ENCODE measurements at places on chromosomes 1 and 21.
A peak's percentile ranks its signal among the peaks of the same experiment; 100 is the strongest.

DNA sequence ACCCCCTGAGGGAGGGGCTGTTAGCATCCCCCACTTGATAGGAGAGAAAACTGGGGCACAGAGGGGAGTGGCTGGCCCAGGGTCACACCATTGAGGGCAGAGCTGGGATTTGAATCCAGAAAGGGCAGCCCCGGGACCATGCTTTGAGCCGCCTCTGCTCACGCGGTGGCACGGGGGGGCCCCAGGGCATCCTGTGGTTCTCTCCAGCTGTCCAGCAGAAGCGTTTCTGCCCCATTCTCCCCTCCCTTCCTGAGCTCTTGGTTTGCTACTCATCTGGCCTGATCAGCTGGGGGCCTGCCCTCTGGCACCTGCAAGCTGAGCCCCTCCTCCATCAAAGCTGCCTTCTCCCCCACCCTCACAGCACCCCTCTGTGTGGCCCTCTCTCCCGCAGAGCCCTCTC, 37.5 kb downstream of the FBXO2 start:
- DNase-seq: no peak

DNA sequence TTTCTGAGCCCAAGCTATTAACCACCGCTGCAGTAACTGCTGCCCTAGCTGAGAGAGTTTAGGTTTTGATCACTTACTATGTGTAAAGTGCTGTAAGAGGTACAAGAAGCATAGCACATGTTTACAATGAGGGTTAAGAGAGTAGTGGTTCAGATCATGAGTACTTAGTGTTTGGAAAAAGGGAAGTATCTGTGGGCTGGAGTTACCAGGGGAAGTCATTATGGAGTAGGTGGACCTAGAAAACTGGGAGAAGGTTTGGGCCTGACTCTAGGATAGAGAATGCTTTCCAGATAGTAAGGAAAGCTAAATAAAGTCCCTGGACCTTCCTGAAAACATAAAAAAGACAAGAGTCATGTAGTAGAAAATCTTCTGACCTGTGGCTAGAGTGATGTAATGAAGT, 149.6 kb upstream of the PLXNA2 start:
- DNase-seq: no peak

DNA sequence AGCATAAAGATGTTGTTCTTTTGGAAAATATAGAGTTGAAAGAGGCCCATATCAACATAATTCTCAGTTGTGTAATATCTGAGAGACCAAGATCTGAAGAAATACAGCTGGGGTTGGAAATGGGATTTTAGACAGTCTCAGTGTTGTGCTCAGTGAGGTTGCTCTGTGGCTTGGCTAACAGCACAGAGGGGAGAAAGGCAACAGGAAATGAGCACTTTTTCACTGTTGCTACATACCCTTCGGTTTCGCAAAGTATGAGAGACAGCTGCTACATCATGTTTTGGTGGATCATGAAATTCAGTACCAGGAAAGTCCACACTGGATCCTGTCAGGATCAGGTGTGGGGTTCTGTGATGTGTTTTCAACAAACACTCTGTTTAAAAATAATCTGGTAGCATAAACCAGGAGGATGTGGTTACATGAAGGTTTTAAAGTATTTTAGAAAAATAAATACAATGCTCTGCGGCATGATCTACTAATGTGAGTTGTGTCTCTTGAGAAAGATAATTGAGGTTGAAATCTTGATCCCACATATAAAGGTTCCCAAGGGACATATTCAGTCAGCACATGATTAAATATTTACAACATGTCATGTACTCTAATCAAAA, 7.0 kb upstream of the GPR88 start:
- no peak for DNase-seq

DNA sequence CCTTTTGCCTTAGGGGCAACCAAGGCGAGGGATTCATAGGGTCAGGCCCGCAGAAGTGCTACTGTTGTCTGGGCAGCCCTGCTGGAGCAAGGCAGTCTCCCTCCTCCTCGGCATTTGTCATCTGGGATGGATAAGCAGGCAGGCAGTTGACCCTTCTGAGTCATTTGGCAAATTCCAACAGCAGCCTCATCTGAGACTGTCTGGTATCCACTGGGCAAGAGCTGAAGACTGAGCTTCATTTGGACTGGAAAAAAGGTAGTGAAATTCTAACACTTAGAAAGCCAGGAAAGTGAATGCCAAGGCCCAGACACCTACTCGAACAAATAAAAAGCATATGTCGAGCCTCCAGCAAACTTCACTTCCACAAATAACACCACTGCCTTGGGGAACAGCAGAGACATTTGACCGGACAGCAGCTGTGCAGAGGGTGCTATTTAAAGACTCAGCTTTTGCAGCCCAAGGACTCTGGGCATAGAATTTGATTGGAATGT, 4.0 kb upstream of the ZBTB40 start:
- no peak for DNase-seq

GRCh38 chr1:28175955-28176485, 470 bp downstream of the PTAFR start:
- no peak for DNase-seq

- no peak for DNase-seq
Measured at GRCh38 chr1:232662910-232663309, 33.0 kb upstream of the SIPA1L2 start.

DNA sequence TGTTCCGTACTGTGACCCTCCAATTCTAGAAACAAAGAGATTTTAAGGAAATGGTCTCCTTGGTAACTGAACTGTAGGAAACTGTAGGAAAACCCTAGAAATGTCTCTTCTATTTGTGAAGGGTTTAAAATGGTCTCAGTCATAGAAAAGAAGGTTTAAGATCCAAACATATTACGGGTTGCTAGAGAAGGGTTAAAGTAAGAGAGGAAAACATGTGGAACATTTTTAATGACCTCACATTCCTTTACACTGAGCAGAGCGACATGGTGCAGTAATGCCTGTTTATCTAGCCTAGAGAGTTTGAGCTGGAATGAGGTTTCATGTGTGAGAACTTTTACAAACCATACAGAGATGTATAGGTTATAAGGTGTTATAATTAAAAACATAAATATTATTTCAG, 36.9 kb upstream of the C1orf105 start:
- DNase-seq: no peak

DNA sequence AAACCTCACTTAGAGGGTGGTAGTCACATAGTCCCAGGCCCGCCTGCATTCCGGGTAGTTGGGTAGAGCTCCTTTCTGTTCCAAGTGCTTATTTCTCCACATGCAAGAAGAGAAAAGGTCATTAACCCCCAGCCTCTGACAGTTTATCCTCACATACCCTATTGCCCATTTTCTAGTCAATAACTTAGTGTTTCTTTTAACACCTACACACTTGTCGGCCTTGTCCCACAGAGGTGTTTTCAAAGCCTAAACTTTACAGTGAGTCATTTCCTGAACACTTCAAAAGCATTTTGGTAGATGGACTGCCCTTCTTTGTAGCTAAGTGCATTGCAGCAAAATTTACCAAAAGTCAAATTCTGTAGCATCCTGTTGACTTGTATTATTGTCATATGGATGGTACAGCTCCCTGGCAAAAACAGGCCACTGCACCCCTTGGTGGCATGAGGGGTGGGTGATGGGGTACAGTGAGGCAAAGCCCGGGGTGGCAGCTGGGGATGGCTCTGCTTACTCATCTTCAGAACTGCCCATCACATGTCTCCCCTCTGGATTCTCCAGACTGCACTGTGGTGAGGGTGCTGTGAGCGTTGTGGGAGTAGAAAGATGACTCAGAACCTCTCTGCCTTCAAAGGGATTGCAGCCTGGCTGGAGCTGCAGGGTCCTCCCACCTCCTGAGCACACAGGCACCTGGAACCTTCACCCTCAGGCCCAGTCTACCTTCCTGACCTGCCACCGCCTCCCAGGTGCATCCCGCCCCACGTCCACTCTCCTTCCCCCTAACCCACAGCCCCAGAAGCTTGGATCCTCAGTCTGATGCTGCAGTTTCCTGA, 45.8 kb upstream of the DMRTB1 start:
- no peak for DNase-seq

- DNase-seq: no peak
Measured at GRCh38 chr1:246785494-246786111, 61.4 kb downstream of the SCCPDH start.

DNA sequence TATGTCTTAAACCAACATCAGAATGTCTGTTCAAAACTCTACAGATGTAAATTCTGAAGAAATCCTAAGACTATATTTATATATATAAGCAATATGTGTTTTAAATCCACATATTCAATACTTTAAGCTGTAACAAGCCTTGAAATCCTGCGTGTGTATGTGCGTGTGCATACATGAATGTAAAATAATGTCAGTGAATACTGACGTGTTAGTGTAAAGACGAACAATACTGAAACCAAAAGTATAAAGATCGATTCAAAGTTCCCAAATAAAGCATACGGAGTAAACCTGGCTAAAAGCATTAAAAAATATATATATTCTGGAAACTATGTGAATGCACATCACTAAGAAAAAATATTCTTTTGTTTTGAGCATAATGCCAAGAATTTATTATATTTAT, 668.6 kb upstream of the NCAM2 start:
- no peak for DNase-seq

DNA sequence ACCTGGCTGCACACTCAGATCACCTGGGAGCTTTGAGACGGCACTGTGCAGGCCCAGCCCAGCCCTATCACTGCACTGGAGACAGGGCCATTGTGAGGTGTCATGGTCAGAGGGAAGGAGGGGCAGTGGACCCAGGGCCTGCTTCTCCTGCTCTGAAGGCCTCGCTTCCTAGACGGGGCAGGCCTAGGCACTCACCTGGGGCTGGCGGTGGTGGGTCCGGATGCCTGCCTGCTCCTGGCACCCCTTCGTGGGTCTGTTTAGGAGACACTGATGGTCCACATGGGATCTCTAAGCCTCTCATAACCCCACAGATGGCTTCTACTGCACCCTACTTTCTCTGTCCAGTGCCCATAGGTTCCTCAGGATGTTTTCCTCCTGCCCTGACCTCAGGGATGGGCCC, 230.9 kb downstream of the MATN1 start:
- DNase-seq: no peak

GRCh38 chr1:114715952-114716303, 643 bp downstream of the NRAS start:
- DNase-seq: no peak

GRCh38 chr1:234781241-234782065, 171.5 kb upstream of the IRF2BP2 start:
- DNase-seq: no peak

- no peak for DNase-seq
Measured at GRCh38 chr21:19603011-19603593, 1199.5 kb upstream of the TMPRSS15 start.

- DNase-seq: no peak
Measured at GRCh38 chr1:67535474-67535873, 105.3 kb upstream of the SERBP1 start.

- no peak for DNase-seq
Measured at GRCh38 chr1:55820501-55820900, 605.3 kb upstream of the USP24 start.

GRCh38 chr1:3981746-3982505, 81.9 kb upstream of the C1orf174 start:
- DNase-seq: no peak

- DNase-seq: no peak
Measured at GRCh38 chr1:223748773-223749733, 36.7 kb downstream of the CAPN2 start.

GRCh38 chr1:78284354-78284753, 206.4 kb upstream of the PTGFR start:
- DNase-seq: no peak

DNA sequence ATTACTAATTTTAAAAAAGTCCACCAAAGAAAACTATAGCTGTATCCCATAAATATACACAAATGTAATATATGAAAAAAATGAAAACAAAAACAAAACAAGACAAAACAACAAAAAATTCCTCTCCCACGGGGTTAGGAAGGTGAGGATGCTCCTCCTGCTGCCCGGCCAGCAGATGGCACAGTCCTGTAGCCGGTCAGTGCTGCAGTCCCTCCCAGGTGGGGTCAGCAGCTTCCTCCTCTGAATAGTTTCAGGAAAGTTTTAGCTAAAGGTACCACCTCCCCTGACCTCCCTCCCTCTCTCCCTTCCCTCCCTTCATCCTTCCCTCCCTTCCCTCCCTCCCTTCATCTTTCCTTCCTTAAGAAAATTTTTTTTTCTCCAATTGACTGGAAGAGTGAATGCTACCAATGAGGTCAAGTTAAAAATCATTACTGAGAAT, 67.8 kb upstream of the BCL10 start:
- DNase-seq: no peak

GRCh38 chr1:4468386-4468785, 186.0 kb upstream of the AJAP1 start:
- DNase-seq: no peak

GRCh38 chr1:44405798-44406736, 1.0 kb downstream of the RNF220 start:
- peak; percentile 35 for DNase-seq

- DNase-seq: no peak
Measured at GRCh38 chr1:3611170-3612019, at the start of gene MEGF6. Gene MEGF6 (minus strand): TSS chr1:3611508. CDS start chr1:3611268, 240 bp downstream.

- no peak for DNase-seq
Measured at GRCh38 chr1:27098431-27099134, 56.3 kb downstream of the SLC9A1 start.

DNA sequence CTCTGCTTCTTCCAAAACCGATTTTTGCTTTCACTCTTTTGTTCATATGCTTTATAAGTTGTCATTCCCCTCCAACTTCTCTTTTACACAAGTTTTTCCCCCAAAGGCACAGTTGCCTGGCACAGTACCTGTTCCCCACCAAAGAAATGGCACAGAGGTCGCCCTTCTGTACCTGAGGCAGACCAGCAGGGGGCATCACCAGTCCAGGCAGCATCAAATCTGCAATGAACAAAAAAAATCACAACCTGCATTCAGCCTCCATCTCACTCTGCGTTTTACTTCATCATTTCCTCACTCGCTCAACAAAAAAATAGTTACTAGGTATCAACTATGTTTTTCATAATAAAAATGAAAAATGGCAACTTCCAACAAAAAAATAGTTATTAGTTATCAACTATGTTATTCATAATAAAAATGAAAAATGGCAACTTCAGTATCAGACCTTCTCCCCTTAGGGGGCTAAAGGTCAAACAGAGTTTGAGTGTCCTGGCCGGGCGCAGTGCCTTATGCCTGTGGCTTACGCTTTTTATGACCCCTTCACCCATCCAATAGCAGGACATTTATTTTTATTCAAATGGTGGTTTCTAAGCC, 4.1 kb downstream of the EIF2D start:
- DNase-seq: no peak

DNA sequence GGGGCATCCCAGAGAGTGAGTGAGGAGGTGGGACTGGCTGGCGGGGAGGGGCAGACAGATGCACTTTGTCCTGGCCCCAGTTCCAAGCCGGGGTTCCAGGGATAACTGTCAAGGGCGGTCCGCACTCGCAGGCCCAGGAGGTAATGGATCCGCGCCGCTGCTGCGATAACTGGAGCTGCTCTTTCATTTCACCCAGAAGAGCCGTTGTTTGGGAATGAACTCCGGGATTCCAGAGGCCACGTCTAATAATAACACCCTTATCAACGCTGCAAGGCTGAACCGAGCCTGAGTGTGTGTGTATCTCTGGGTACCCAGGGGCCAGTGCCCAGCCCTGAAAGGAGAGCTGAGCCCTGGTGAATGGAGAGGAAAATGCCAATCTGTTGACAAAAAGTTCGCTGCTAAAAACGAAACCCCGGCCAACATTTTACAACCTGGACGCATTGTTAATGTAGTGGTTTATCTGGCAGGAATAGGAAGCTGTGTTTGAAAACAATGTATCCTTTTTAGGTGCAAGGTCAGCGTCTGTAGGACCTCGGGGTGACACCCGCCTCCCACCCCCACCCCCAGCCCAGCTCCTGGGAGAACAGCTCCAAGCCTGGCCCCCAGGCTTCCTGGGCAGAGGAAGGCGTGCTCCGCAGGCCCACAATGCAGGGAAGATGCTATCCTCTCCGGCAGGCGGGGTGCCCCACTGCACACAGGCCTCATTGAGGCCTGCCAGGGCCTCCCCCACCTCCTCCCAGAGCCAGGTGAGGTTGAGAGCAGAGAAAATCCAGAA, 119.7 kb downstream of the PROX1 start:
- no peak for DNase-seq
